Effector memory CD4-positive, alpha-beta T cell (primary cell): ENCODE measurements at places on chromosomes 16 and 17.

- DNase-seq: no peak
Observed at GRCh38 chr17:43953746-43954145, at the start of gene PYY. PYY (minus strand) TSS chr17:43953940; CDS start chr17:43953483, 457 bp downstream.

GRCh38 chr16:23650674-23651416, 9.6 kb downstream of the DCTN5 start:
- DNase-seq: no peak

DNA sequence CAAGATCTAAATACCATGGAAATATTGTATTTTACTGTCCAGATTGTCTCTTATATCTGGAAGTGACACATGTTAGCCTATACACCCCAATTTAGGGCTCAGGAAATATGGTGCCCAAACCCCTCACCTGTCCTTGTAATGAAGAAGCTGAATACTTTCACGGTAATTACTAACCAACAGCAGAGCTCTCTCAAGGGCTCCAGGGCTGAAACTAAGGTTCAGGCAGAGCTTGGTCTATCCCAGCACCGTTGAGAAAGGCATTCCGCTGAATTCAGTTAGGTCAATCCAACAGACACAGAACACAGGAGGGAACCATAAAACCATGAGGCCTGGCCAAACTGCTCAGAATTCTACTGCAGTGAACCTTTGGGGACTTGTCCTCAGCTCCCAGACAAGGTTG, 14.9 kb downstream of the MYO18A start:
- DNase-seq: no peak

- no peak for DNase-seq
Observed at GRCh38 chr17:66123163-66123562, 68.8 kb downstream of the CEP112 start.

- DNase-seq: no peak
Observed at GRCh38 chr16:2516391-2517240, 2.9 kb downstream of the ATP6V0C start.

DNA sequence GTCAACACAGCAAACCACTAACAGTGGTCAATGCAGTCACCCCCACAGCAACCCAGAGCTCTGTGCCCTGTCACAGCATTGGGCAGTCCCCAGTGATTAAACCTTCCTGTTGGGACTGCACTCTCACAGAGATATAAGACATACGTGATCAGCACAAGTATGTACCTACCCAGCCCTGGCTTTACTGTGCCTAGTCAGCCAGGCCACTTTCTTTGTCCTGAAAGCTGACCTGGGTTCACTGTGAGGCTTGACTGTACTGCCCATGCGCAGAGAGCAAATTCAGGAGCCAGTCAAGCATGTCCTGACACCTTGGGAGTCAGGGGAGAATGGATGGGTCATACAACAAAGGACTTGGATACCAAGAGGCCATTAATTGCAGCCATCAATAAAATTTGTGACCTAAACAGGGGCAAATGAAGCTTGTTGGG, 10.9 kb upstream of the TMEM170A start:
- DNase-seq: no peak

DNA sequence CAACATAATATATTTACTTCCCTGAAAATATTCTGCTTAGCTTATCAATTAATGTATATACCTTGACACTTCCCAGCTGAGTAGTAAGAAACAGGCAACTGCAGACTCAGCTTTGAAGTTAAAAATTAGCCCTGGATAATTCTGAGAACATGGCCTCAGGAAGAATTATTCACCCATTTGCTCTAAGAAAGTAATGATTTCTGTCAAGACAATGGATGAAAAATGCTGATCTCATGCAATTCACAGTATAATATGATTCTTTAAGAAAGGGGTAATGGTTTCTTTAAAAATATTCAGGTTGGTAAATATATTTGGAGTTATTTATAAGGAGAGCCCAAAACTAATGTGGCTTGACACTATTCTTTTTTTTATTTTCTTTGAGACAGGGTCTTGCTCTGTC, 88.8 kb downstream of the CACNG1 start:
- DNase-seq: no peak

GRCh38 chr17:10127819-10128425, 70.5 kb downstream of the GAS7 start:
- no peak for DNase-seq

- no peak for DNase-seq
Observed at GRCh38 chr16:82900559-82900958, 273.8 kb downstream of the CDH13 start.

- DNase-seq: no peak
Observed at GRCh38 chr17:17911001-17911613, 61.1 kb downstream of the TOM1L2 start.

DNA sequence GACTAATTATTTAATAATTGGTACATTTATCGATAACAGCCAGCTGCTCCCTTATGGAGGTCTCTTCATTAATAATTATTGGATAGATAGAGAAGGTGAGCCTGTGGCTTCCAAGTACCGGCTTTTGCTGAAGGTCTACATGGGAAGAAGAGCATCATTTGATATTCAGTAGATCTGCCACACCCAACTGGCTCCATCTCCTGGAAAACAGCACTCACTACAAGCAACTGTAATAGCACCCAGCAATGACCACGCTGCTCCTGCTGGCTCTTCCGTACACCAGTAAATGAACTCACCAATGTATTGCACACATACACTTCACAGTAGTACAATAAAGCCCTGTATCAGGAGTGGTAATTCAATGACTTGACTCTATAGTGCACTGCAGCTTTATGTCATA, 19.5 kb downstream of the MARVELD3 start:
- DNase-seq: no peak

DNA sequence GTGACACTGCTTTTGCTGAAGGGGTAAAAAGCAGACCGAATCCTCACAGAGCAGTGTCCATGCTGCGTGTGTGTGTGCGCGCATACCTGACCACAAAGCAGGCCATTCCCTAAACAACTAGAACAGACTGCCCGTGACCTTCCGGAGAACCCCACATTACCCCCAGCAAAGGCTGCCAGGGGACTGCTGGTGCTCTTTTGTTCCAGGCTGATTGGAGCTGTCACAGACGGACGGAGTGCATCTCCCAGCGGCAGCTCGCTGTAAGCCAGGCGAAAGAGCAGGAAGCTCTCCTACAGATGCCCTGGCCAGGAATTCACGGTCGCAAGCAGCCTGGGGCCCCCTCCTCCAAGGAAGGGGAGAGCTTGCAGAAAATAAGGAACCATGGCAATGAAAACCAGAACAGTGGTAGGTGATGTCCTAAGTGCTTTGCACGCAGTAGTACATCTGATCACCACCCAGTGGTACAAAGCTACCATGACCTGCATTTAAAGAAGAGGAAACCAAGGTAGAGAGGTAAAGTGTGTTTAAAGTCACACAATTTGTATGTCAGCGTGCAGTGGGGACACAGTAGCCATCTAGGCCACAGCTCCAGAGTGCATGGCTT, 153.4 kb upstream of the DYNLRB2 start:
- DNase-seq: no peak

DNA sequence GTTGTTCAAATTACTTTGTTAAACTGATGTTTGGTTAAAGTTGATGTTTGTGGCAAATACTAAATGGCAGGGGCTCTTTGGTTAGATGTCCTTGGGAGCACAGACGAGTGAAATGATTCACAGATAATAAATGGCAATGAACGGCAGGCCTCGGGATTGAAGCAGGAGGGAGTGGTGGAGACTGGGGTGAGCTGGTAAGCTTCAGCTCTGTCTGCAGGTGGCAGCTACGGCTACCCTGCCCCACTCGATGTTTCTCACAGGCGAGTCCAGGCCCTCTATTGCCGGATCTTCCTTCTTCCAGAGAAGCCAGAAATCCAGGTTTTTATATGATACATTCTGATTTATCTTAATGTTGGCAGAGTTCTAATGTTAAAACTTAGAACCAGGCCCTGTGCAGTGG, 144.8 kb upstream of the CACNG5 start:
- no peak for DNase-seq

DNA sequence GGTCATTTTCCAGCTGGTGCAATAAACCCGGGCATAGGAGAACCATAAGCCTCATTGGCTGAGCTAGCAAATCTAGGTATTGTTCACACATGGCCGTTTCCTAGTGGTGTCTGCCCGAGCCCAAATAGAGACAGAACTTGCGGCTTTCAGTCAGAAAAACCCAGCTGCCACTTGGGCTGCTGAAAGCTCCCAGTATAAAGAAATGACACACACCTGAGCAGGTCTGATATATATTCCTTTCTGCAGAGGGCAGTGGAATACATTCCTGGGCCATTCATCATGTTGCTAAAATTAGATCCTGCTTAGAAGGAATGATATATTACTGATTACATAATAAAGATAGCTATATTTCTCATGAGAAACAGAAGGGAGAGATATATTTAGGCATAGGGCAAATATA, 83.9 kb upstream of the IRX5 start:
- DNase-seq: no peak

DNA sequence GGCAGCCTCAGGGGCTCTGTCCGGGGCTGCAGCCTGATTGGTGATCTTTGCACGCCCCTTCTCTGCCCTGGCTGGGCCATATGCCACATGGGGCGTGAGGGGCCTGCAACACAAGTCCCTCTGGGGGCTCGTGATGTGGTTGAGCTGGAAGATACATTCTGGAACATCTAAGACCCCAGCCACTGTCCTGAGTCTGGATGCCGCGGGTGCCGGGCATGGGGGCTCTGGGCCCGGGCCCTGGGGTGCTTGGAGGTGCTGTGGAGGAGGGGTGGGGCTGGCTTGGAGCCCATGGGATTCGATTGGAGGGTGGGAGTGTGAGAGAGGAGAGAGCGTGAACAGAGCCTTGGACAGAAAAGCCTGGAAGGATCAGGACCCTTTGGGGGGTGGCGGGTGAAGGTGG, 39.4 kb downstream of the JPH3 start:
- no peak for DNase-seq

GRCh38 chr16:8943966-8944759, 19.5 kb downstream of the USP7 start:
- no peak for DNase-seq

- DNase-seq: no peak
Observed at GRCh38 chr16:48011878-48012658, 143.7 kb downstream of the ABCC12 start.
